ENCODE measurements at places on chromosomes 16 and 17.

DNA sequence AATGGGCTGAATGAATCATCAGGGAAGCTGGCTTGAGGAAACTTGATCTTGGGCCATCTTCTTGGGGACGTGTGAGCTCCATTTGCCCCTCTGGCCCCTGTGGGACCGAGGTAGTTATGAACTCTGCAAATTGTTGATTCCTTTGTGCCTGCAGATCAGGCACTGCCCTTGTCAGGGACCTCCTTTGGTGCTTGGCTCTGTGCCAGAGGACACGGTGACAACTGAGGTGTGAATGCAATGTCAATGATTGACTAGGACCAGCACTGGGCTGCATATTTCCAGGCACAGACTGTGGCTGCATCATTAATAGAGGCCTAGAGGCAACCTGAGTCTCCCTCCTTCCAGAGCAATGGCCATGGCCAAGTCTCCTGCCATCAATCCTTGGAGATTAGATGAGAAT, 23.8 kb downstream of the PDILT start:
- no peak for DNase-seq

- DNase-seq, result no peak
Observed at GRCh38 chr17:61131585-61131984, 268.1 kb upstream of the TBX2 start.

DNA sequence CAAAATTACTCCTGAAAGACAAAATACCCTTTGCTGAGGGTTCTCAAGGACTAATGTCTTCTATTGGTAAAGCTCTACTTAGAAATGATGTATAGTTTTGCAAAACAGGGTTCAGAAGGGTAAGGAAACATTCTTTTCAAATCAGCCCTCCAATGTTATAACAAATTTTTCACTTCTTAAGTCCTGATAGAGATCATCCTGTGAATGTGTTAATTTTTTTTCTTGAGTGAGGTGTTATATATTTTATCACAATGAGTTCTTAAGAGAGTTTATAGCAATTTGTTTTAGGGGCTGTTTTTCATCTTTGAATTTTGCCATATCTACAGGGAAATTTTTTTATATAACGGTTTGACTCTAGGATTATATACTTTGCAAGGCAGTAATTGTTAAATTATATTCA, 29.5 kb downstream of the CYB5B start:
- DNase-seq, result no peak

DNA sequence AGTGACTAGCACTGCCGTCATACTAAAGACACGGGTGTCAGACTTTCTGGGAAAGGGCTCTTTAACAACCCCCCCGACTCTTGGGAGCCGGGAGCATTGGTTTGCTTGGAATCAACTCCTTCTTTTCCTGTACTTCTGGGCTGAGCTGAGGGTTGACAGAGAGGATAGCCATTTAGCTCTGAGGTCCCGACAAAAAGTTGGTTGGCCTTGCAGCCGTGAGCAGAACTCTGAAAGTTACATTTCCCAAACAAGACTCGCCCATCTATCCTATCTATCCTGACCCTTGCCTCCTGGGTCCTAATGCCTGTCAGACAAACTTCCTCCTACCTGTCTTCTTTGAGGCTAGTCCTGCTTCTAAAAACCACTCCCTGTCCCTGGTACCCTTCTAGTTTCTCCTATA, 460.8 kb upstream of the TOM1L1 start:
- no peak for DNase-seq

DNA sequence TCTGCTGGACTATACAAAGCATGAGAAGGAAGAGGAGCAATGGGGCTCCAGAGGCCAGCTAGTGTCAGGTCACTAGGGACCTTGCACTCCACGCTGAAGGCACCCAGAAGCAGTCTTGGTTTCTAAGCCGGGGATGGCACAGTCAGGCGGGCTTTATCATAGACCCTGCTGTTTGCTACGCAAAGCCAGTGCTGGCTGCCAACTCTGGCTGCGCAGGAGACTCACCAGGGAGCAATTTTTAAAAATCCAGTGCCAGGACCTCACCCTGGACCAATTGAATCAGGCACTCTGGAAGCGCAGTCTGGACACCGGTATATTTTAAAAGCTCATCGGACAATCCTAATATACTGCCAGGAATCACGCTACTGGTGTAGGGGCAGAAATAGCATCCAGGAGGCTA, 368.5 kb upstream of the XYLT1 start:
- DNase-seq, result no peak

- DNase-seq, result peak; percentile 59
Observed at GRCh38 chr17:33858682-33859081, 396.4 kb upstream of the CCL2 start.

DNA sequence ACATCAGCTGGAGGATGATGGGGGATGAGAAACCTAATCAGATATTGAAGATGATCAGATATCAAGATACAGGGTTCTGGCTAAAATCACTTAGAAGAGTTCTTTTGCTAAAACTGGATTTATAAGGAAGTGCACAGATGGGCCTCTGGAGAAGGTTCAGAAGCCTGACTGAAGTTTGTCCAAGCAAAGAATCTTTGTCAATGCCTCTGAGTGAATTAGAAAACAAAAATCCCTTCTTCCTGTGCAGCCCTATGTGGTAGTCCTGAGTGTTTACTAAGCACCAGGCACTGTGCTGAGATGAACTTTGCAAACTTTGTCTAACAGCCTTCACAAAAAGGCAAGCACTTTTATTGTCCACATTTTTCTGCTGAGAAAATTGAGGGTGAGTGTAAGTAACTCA, 11.4 kb upstream of the CENPV start:
- DNase-seq, result no peak

DNA sequence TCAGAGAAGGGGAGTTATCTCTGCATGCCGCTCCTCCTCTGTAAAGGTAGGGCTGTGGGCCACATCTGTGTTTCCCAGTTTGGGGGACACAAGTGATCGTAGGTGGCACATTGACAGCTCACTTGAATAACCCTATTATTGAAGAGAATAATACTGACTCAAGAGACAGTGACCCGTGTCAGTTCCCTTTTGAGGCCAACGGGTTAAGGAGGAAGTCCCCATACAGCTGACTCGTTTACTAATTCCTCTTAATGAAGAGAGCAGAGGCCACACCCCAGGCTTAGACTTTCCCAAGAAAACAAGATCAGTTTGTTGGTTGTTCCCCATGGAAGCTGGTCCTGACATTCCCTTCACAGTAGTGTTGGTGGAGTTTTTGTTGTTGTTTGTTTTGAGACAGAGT, 33.0 kb downstream of the IL4R start:
- no peak for DNase-seq

GRCh38 chr16:71205482-71206131, 24.9 kb downstream of the HYDIN start:
- no peak for DNase-seq

- DNase-seq, result peak; percentile 18
Observed at GRCh38 chr17:16873174-16874035, 98.5 kb downstream of the TNFRSF13B start.

DNA sequence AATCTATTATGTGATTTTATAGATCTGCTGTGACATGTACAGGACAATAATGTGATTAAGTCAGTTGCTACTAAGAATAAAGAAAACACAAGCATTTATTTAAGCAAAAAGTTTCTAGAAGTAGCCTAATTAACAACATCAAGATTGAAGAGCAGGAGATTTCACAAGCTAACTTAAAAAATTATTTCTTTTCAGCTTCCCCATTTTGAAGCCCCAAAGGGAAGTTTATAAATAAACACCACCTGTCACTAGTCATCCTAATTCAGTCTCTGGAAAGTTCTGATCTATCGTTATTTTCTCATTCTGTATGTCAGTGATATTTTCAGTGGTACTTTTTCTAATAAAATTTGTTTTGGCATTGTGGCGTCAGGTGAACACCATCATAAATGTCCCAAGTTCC, 8.3 kb downstream of the CAPNS2 start:
- DNase-seq, result no peak

GRCh38 chr17:82888583-82889495, 49.0 kb upstream of the ZNF750 start:
- no peak for DNase-seq

Measured in hematopoietic multipotent progenitor cell treated with erythropoietin and hydrocortisone succinate and interleukin-3 and kit ligand, for 15 days (in vitro differentiated cells).